ENCODE measurements at places on chromosomes 7 and 10.

DNA sequence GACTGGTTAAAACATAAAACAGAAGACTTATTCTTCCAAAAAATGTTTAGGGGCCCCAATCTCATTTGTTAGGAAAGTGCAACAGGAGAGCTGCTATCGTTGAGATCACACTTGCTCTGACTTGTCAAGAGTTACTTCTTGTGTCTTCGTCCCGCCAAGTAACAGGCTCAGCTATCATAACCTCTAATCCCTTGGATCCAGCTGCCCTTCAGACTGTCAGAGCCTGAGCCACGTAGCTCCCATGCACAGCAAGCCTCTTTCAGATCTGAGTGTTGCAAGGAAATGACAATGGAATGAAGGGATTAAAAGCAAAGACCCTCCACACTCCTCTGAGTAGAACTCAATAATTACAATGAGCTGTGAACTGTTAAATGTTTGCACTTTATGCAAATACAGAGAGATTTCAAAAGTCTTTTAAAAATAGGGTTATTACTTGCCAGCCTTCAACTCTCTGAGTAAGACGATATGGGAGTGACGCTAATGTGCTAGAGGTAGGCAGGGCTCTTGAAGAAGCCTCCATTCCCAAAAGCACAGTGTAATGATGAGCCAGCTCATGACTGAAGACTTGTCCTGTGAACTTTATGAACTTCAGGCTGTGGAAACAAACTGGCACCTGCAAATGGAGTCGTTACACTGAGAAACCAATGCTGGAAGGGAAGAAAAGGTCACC lies 28.4 kb upstream of the CDK13 start:
- DNase-seq: no peak

DNA sequence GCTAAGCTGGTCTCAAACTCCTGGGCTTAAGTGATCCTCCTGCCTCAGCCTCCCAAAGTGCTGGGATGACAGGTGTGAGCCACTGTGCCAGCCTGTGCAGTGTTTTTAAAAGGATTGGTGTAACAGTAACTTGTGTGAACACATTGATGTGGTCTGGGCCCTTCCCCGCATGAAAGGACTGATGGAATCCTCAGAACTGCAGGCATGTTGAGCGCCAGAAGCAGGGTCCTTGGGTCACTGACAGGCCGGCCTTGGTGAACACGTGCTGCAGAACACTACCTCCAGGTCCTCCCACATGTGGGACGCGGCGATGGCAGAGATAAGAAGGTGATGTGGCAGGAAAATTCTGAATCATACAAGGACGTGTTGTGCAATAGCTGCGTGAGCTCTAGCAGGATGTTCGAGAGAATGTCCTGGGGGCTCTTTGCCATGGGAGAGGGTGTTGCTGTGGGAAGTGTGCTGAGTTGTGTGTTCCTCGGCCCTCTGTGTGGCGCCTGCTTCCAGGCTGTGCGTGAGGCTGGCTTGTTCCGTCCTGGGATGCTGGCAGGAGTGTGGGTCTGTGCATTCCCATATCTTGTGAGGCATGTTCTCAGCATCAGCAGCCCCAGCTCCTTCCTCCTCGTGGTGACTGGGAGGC lies 68.2 kb downstream of the DNAJB6 start:
- peak; percentile 89 for DNase-seq

- no peak for DNase-seq
Observed at GRCh38 chr10:77430530-77430929, 207.1 kb downstream of the KCNMA1 start.

GRCh38 chr7:68619526-68619925 lies 978.7 kb upstream of the AUTS2 start:
- no peak for DNase-seq

DNA sequence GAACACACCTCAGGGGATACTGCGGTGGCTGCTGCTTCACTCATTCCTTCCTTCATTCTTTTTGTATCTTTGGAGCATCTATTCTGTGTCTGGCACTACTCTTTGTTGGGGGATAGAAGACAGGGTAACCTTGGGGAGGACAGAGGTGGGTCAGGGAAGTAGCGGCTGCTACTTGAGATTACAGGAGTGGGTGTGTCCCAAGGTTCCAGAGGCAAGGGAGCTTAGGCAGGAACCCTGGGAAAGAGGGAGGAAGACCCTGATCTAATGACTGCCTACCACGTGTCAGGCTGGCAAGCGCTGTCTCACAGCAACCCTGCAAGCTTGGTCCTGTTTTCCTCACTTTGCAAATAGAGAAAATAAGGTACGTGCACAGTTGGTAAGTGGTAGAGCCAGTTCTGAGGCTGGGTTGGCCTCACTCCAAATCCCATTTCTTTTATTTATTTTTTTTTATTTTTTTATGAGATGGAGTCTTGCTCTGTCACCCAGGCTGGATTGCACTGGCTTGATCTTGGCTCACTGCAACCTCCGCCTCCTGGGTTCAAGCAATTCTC lies 985.9 kb upstream of the ZNF722 start:
- DNase-seq: no peak

DNA sequence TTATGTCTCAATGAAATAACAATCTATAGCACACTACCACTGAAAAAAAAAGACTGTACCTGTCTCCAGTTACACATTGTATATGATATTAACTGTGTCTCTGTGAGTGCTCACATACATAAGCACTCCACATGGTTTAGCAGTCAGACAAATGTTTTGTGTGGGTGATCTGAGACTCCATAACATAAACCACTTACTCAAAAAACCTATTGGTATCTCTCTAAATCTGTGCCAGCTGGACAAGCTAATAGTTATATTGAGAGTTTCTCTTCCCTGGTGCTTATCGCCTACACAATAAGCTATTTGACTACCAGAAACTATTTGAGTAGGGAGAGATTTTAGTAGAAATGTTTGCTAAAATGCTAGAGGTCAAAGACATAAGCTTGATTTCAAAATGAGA lies 190.1 kb upstream of the AGR3 start:
- DNase-seq: no peak
